ENCODE measurements at places on chromosomes 12 and 14.

DNA sequence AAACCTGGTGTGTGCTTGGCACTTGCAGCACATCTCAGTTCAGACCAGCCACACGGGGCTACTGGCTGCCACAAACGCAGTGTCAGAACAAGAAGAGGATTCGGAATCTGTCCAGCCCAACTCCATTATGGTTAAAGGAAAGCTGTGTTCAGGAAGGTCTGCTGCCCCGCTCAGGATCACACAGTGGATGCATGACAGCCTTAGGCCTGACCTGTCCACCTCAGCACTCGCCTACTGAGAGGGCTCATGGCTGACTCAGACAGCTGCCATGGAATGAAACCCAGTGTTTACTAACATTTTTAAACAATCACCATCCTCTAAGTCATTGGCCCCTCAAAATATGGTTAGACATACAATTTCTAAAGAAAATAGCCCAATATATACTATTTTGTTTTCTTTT, 5.6 kb upstream of the NIN start:
- DNase-seq = no peak

DNA sequence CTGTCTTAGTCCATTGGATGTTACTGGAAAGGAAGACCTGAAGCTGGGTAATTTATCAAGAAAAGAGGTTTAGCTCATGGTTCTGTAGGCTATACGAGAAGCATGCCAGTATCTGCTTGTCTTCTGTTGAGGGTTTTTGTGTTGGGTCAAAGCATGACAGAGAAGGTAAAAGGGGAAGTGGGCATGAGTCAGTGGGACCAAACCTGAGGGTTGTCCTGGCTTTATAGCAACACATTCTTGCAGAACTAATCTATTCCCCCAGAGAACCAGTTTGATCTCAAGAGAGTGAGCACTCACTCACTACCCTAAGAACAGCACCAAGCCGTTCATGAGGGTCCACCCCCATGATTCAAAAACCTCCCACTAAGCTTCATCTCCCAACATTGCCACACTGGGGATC, 19.0 kb upstream of the KRAS start:
- no peak for DNase-seq

GRCh38 chr12:27176765-27177164, 67.3 kb upstream of the STK38L start:
- DNase-seq = no peak

DNA sequence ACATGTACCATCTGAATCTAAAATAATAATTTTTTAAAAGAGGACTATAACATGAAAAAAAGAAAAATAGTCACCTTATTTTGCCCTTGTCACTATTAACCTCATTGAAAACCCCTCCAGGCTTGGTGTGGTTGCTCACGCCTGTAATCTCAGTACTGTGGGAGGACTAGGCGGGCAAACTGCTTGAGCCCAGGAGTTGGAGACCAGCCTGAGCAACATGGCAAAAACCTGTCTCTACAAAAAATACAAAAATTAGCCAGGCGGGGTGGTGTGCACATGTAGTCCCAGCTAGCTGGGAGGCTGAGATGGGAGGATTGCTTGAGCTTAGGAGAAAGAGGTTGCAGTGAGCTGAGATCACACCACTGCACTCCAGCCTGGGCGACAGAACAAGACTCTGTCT, 126.3 kb upstream of the KRAS start:
- no peak for DNase-seq

GRCh38 chr14:99904506-99904905, 111.3 kb downstream of the EML1 start:
- no peak for DNase-seq

- DNase-seq = no peak
Measured at GRCh38 chr12:49652921-49653520, 29.7 kb downstream of the PRPF40B start.

DNA sequence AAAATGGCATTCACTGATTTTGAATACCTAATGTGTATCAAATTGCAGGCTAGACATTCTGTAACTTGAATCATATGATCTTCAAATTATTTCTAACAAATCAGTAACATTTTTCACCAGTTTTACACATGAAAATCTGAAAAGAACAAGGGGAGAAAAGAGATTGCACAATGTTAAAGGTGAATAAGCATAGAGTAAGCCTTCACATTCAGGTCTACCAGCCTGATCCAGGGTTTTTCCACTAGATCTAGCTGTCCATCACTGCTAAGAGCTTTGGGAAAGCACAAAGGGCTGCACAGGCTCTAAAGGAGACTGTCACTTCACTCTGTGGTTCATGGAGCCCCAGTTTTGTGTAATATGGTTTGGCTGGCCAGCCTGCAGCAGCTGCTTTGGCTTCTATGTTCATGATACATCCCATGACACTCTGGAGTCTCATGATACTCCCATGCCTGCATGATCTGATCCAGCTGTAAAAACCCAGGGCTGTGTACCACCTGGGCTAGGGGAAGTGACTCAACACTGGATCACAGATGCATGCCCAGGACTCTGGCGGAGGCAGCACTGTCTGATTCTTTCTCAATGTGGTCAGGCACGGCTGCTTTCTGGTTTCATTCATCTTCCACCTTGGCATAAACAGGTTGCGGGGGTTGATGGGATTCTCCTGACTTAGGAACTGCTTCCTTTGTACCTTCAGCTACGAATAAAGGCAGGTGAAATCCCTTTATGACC, 859.7 kb downstream of the GALC start:
- no peak for DNase-seq

- DNase-seq = no peak
Measured at GRCh38 chr12:60415351-60415750, 819.5 kb downstream of the SLC16A7 start.

- no peak for DNase-seq
Measured at GRCh38 chr14:69536971-69537370, 37.7 kb downstream of the CCDC177 start.

DNA sequence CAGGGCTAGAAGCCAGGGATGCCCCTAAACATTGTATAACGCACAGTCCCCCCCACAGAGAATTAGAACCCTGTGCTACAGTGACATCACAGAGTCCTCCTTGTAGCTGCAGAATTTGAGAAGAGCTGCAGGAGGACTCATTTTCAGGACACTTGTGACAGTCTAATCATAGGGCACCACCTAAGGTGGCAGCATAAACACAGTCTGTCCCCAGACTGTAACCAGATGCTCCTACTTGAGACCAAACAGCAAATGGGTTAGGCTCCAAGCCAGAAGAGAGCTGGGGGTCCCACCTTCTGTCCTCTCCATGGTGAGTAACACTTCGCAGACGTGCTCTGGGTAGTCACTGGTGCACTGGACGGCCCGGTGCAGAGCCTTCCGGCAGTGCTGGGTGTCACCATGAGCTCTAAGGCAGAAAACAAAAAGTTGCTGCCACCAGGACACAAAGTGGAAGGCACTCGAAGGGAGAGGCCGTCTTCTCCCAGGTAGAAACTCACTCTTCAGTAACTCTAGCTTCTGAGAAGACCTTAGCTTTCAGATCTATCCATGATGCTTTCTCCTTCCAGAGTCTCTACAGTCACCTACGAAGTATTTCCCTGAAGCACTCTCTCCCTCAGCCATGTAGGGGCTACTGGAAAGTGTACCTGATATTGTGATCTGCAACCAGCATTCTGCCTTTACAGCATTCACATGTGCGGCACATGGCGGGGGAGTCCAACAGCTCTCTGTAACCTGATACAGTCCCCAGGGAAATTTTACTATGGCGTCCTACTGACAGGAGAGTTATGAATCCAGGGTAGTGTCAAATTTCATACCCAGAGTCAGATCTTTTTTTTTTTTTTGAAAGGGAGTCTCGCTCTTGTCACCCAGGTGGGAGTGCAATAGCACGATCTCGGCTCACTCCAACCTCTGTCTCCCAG, 17.1 kb downstream of the FICD start:
- DNase-seq = no peak

- no peak for DNase-seq
Measured at GRCh38 chr14:58640959-58641358, 3.2 kb downstream of the DACT1 start.

GRCh38 chr12:42474391-42474790, 115.2 kb downstream of the PRICKLE1 start:
- no peak for DNase-seq

- DNase-seq = no peak
Measured at GRCh38 chr12:123056053-123056452, 75.6 kb downstream of the ARL6IP4 start.

DNA sequence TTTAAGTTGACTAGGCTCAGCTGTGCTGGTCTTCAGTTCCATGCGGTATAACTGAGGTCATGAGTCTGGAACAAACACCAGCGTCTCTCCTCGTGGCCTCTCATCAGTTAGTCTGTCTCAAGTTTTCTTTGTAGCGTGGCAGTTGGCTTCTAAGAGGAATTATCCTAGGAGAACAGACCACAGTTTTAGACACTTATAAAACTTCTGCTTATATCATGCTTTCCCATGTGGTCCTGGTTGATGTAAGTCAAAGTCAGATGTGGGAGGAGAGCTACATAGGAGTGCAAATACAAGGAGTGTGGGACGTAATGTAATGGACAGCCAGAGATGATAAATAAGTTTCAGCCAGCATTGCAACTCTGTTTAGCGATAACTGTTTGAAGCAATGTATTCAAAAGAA, 14.8 kb downstream of the PLEKHA5 start:
- no peak for DNase-seq

DNA sequence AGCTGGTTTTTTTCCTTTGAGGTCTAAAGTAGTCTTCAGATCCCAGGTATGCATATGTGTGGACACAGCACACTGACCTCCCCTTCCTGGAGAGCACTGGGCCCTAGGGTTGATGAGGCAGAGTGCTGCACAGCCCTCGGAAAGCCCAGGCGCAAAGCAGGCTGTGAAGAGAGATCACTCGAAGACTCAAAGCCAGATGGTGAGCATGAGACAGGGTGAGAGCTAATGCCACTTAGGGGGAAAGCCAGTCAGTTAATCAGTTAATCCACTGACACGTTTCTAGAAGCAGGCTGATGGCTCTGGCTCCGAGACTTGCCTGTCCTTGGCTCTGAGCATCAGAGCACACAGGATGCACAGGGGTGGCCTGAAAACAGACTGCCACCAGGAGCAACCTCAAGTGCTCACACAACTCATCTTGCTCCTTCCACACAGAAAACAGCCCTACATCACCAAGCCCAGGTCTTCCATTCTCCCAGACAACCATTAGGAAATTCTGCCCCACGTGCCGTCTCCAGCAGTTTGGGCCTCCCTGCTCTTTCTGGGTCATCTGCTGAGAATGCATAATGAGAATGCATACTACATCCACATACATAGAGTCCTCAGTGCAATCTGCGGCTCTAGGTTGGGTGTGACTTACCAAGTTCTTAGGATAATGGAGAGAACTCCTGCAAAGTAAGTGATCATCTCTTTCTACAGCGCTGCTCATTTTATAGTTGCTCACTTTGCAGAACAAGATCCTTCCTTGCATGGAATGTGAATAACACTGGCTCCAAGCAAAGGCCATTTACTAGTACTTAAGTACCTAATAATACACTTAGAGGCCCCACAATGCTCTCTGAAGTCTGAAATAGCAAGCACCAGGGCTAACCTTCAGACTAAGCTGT, 12.0 kb downstream of the AQP6 start:
- DNase-seq = no peak

DNA sequence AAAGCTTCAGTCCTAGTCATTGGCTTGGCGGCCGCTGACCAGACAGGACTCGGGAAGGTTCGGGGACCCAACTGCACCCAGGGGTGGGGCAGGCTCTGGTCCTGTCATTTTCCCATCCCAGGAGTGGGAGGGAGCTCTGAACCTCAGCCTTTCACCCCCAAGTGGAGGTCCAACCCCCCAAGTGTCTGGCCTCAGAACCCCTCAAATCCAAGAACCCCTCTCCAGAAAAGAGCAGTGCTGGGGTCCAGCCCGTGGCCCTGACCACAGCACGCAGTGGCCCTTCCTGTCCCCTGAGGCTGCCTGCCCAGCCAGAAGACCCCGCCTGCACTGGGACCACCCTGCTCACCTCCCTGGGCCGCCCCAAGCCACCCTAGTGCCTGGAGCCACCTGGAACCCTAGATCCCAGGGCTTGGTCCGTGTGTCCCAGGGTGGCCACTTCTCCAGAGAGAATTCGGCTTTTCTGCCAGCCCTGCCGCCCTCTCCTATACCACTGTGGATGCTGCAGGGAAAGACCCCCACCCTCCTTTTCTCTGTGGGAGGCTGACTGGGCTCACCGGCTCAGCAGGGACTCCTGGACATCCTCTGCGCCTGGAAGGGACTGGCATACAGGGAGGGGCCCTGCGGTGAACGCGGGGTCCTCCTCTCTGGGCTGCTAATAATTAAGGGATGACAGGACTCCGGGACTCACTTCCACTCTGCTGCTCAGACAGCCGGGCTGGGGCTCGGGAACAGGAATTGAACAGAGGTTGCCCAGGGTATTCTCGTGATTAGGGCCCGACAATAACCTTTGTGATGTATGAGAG, 326.9 kb upstream of the SFSWAP start:
- DNase-seq = no peak

DNA sequence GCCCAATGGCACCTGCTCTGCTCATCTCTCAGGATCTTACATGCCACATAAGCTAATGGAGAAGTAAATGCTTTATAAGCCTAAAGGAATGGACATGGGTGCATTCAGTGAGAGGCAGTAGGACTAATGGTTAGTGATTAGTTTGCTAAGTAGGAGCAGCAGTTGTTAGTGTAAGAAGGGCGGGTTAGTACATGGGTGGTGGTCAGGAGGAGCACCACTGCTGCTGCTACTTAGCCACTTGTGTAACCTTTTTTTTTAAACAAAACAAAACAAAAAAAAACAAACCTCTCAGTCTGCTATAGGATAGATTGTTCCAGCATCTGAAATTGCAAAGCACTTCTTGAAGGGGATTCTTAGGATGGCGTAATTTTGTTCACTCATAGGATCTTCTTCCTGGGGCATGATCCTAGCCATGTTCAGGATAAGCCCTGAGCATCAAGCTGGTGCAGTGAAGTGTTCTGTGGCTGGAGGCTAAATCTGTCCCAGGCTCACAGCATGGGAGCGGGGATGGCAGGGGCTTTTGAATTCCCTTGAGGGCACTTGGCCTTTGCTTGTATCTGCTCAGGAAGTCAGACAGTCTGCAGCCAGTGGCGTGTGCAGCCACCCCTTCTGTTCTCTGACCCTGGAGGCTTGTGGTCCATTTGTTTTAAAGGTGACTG, 63.6 kb downstream of the CHST11 start:
- peak; percentile 48 for DNase-seq

GRCh38 chr12:132523576-132524331, 33.8 kb downstream of the FBRSL1 start:
- peak; percentile 88 for DNase-seq

GRCh38 chr12:65362234-65363031, 84.0 kb downstream of the MSRB3 start:
- no peak for DNase-seq

DNA sequence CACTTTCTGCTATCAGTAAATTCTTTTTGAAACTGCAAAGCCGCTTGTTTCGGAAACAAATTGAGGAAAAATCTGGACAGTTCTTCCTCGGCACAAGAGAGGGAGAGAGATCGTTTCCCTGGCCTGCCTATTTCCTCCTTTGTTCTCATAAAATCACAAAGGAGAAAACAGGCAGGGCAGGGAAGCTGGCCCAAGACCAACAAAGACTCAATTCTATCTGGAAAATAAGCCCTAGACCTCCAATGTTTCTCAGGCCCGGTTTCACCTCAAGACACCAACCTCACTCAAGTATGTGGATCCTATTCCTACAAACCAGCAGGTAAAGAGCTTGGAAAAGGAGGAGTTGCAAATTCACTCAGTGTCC, 19.5 kb downstream of the DICER1 start:
- DNase-seq = no peak
